ENCODE measurements at places on chromosomes 13 and 19.
A peak's percentile ranks its signal among the peaks of the same experiment; 100 is the strongest.

- DNase-seq, result no peak
Measured at GRCh38 chr13:89687066-89687465, 1660.4 kb upstream of the MIR17HG start.

DNA sequence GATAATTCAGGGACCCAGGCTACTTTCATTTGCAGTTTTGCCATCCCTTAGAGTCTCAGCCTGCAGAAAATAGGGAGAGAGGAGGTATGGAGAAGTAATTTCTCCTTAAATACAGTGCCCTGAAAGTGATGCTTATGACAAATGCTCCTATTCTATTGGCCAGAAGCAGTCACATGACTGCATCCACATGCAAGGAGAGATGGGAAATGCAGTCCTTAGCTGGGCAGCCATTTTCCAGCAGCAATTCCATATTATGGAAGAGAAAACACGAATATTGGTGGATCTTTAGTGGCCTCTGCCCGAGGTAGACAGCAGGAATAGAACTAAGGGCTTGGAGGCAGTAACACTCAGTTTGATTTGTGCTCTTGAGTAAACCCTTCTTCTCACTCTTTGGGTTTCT is 39.4 kb downstream of the VAV1 start:
- DNase-seq, result peak; percentile 39

DNA sequence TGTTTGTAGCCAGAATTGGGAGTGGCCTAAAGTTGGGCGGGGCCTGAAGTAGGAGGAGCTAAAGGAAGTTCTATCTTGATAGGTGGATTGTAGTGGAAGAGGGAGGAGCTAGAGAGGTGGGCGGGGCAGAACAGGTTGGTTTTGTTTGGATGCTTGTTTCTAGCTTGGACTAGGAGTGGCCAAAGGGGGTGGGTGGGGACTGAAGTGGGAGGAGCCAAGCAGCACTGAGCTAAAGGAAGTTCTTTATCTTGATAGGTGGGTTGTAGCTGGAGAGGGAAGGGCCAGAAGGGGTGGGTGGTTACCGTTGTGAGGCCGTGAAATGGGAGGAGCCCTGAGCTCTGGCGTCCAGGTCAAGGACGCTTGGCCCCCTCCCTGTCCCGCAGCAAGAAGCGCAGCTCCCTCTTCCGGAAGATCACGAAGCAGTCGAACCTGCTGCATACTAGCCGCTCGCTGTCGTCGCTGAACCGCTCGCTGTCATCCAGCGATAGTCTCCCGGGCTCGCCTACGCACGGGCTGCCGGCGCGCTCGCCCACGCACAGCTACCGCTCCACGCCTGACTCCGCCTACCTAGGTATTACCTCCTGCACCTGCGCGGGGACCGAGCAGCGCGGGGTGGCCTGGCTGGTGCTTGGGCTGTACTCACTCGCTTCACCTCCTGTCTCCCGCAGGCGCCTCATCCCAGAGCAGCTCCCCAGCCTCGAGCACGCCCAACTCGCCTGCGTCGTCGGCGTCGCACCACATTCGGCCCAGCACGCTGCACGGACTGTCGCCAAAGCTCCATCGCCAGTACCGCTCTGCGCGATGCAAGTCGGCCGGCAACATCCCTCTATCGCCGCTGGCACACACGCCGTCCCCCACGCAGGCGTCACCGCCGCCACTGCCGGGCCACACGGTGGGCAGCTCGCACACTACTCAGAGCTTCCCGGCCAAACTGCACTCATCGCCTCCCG is 8.0 kb downstream of the DNASE2 start:
- no peak for DNase-seq

- no peak for DNase-seq
Measured at GRCh38 chr13:48201044-48201443, 32.0 kb upstream of the ITM2B start.

DNA sequence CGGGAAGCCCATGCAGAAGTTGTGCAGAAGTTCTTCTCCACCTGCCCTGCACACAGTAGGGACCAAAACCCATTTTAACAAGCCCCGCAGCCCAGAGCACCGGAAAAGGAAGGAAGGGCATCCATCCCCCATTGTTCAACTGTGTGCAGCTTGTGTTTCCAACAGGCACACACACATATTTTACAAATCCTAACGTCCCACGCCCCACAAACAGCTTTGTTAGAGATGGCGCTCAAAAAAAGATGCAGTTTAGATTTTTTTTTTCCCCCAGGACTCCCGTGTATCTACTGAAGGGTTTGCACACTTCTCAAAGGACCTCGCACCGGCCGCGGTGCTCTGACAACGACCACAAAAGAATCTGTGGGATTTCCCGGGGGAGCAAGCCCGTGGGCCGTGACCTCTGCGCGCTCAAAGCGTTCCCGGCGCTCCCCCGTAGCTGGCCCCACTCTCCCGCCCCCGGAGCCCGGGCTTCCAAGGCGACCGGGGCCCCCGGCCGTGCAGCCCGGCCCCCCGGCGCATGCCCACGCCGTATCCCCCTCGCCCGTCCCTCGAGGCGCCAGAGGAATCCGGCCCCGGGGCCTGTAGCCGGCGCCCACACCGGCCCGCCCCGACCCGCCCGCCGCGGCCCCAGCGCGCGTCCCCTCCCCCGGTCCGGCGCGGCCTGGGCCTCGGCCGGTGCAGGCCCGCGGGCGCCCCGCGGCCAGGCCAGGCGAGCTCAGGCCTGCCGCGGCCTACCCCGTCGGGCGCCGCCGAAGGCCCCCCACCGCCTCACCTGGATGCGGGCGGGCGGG is 523 bp downstream of the ELAVL1 start:
- DNase-seq, result no peak

DNA sequence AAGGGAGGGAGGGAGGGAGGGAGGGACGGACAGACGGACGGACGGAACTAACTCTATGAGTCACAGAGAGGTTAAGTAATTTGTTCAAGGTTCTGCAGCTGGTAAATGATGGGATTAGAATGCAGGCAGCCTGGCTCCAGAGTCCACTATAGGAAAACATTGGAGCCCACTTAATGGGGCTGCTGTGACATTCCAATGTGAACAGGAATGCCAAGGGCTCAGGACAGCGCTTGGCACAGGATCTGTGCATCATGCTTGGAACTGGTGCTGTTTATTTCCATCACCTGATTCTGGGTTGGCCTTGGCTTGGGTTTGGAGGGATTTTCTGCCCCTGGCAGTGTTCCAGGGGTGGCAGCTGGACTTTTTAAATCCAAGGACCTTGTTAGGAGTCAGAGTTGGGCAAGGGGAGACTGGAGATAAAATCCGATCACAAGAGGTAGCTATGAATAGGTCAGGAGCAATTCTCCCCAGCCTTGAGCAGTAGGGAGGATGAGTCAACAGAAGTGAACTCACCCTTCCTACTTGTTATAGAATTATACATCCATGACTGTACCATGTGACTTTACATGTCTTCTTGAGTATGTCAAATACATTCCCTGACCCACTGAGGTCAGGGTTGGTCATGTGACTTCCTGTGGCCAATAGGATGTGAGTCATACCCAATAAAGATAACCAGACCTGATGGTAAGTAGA is 7.8 kb upstream of the HIF3A start:
- DNase-seq, result no peak

DNA sequence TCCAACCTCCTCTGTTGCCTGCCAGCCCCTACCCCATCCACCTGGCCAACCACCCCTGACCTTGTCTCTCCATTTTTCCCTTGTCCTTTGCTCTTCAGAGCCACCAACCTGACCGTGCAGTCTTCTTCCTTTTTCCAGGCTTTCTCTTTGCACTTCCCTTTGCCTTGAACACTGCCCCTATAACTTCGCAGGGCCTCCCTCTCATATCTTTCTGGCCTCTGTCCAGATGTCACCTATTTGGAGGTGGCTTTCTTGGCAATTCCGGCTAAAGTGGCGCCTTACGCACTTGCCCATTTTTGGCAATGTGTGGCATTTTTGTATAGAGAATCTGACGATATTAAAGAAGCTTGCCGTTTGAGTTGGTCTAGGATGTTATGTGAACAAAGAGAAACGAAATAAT is 844 bp downstream of the ZNF543 start:
- DNase-seq, result no peak

DNA sequence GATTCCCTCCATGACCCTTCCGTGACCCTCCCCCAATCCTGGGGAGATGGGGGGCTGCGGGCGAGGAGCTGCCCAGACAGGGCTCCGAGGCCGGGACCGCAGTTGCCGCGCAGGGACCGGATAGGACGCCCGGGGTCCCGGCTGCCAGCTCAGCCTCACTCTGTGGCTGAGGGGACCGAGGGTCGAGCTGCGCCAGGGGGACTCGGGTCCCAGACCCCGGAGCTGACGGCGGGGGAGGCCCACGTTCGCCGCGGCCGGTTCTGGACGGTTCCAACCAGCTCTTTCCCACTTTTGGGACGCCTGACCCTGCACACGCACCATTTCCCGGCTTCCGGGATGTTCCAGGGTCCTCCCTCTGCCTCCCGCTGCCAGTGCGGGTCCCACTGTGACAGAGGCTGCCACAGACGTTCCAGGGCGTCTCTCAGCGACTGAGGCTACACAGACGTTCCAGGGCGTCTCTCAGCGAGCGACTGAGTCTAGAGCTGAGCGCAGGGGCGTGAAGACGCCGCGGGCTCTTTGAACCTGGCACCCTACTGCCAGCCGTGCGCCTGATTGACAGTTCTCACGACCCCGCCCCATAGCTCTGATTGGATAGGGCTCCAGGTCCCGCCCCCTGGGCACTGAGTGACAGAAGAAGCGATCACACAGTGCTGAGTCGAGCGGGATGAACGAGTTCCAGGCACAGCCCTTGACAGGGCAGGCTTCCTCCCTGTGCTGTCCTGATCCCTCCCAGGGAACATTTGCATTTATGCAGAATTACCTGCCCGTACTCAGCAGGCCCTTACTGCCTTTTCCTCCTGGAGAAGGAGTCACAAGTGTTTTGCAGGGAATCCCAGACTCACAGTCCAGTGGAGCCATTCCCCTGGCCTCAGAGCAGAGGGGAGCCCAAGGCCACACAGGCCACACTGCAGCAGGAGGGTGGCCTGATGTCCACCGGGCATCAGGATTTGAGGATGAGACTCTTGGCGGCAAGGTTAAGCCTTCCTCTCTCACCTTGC is at the start of gene ZNF563:
Gene ZNF563, minus strand, starts transcription at position 472 of the 998 bp plus-strand sequence. Its CDS starts 151 bp downstream, at position 321.
- peak; percentile 86 for DNase-seq

GRCh38 chr13:39324806-39325311 is 278.1 kb downstream of the LHFPL6 start:
- DNase-seq, result no peak

DNA sequence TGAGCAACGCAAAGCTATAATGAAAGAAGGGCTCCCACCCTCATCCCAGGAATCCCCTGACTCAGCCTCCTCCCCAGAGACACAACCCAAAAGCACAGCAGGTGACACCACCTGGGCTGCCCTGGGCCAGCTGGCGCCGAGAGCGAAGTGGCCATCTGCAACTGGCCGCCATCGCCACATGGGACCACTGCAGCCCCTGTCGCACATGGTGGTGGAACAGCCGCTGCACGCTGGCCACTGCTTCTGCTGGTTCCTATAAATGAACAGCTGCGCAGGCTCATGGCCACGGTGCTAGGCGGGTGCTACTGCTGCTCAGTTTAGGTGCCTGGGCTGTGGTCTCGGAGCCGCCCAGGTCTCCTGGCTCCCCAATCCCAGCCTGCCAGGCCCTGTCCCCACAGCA is 11.6 kb upstream of the ISYNA1 start:
- no peak for DNase-seq

DNA sequence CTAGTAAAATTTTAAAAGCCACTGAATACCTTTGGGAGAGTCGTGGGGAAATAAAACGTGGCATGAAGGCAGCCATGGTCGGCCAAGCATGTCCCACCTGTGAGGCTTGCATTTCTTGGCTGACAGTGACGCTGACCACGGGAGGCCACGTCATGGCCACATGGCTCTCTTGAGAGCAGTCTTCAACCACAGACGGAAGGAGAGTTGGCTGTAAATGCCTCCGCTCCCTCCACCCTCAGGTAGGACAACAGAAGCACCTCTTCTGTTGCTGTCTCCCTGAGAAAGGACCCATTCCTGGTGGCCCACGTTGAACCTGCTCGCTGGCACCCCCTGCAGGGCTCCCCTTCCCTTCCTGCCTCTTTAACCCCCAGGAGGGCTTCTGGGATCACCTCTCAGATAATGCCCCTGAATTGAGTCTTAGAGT is 10.6 kb upstream of the LRRC25 start:
- DNase-seq, result no peak

DNA sequence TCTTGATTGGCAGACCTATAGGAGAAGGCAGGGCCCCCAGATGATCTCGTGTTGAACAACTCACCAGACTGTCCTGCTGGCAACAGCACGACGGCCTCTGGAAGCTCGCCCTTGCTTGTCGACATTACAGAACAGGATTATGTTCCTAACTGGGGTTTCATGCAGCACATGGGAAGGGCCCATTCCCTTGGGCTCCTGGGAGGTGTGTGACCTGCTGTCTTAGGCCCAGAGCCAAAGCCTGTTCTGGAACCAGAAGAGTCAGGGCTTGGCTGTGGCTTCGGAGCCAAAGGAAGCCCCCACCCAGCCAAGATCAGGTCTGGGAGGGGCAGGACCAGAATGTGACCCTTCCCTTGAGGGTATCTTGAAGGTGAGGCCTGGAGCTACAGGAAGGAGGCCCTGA is 36.9 kb downstream of the RGCC start:
- DNase-seq, result no peak

DNA sequence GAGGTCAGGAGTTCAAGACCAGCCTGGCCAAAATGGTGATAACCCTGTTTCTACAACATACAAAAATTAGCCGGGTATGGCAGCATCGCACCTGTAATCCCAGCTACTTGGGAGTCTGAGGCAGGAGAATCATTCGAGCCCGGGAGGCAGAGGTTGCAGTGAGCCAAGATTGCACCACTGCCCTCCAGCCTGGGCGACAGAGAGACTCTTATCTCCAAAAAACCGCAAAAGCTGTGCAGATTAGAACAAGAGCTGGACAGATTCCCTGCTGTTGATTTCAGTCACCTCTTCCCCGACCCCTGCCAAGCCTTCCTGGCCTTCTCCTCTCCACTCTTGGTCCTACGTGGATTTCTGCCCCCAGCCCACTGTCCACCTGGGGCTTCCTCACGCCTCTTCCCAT is 8.3 kb downstream of the CAMSAP3 start:
- no peak for DNase-seq

DNA sequence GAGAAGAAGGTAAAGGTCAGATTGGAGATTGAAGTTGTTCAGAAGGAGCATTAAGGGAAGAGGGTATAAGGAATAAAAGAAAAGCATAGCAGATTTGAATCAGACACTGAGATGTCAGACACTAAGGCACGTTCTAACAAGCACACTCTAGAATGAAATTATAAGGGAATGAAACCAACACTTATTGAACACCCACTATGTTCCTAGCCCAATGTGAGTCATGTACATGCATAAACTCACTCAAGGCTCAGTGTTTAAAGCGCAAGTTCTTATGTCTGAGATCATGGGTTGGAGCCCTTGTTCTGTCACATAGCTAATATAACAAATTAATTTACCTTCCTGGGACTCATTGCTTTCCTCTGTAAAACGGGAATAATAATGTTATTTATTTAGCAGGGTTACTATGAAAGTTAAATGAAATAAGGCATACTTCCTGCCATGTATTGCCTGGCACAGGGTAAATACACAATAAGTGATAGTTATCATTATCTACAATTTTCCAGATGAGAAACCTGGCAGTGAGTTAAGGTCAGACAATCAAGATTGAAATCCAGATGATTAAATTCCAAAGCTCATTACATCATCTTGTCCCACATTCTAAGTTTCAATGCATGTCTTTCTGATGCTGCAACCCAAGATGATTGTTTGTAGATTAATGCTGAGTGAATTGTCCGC is 68.3 kb upstream of the DACH1 start:
- no peak for DNase-seq

GRCh38 chr13:94228763-94229162 is 250.7 kb downstream of the DCT start:
- DNase-seq, result no peak

- no peak for DNase-seq
Measured at GRCh38 chr19:42175952-42176648, 41.4 kb downstream of the DEDD2 start.

- DNase-seq, result no peak
Measured at GRCh38 chr19:51129716-51130115, 5.0 kb downstream of the SIGLEC9 start.
